ENCODE measurements at places on chromosomes 12 and 14.

GRCh38 chr14:92005019-92005418, 34.8 kb downstream of the TRIP11 start:
- no peak for DNase-seq

DNA sequence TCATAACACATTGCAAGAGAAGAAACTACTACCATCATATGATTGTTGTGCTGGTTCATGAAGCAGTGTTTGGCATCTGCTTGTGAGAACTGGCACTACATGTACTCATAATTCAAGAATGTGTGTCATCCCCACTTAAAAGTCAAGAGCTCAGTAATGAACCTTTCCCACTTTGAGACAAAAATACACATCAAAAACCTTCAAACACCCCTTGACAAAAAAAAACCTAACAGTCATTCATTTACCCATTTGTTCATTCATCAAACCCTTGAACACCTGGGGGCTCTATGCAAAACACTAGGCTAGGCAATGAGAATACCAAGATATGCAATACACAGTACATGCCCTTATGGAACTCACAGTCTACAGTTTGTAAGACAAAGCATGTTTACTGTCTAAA, 40.0 kb downstream of the KIF21A start:
- DNase-seq: no peak

DNA sequence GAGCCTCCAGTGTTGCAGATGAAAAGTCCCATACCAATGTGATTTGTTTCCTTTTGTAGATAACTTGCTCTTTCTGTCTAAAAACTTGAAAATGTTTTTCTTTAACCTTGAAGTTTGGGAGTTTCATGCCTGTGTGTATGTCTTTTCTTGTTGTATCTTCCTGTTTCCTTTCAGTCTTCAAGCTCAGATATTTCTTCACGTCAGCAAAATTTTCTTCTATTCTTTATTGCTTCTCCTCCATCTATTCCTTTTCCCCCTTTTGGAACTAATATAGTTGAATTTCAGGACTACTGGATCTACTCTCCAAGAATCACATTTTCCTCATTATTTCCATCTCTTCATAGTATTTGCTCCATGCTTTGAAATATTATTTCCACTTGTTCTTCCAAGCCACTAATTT, 23.9 kb downstream of the SOAT2 start:
- DNase-seq: no peak

DNA sequence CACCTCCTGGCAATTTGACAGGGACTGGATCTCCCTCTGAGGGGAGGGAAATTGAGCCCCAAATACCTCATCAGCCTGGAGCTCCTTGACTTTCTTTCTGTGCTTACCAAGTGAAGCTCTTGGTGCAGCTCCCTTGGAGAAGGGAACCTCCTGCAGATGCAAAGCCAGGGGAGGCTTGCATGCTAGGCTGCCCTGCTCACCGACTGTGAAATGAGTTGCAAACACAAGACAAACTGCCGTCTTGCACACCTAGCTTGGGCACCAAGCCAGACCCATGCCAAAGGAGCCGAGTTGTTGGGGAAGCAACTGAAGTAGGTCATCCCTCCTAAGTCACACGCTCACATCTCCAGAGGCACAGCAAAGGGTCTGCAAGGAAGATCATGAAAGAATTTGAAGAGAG, 95.2 kb downstream of the GTF2A1 start:
- DNase-seq: no peak

DNA sequence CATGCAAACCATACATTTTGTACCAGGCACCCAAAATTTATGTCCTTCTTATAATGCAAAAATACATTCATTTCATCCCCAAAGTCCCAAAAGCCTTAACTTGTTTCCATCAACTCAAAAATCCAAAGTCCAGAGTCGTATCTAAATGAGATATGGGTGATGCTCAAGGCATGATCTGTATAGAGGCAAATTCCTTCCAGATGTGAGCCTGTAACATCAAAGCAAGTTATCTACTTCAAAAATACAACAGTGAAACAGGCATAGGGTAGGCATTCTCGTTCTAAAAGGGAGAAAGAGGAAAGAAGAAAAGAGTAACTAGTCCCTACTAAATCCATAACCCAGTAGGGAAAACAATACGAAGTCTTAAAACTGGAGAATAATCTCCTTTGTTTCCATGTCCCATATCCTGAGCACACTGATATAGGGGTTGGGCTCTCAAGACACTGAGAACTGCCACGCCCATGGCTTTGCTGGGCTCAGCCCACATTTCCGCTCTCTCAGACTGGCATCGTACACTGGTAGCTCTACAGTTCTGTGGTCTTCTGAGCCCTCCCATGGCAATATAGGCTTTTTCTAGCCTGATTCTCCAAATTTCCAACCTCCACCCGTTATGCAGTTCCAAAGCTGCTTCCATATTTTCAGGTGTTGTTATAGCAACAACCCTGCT, 232.8 kb downstream of the TMTC2 start:
- DNase-seq: no peak

GRCh38 chr12:40055228-40055579, 50.7 kb downstream of the SLC2A13 start:
- no peak for DNase-seq

DNA sequence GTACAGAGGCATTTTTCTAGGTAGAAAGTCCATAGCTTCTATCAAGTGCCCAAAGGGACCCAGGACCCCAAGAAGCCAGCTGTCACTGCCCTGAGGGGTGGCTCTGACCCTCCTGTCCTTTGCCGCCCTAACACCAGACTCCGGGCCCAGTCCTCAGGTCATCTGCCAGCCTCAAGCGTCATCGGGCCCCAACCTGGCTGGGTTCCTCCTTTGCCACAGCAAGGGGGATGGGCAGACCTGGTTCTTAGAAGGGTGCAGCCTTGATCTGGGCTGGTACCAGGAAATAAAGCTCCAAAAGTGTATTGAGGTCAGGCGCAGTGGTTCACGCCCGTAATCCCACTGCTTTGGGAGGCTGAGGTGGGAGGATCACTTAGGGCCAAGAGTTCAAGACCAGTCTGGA, 27.1 kb upstream of the FAM222A start:
- no peak for DNase-seq

DNA sequence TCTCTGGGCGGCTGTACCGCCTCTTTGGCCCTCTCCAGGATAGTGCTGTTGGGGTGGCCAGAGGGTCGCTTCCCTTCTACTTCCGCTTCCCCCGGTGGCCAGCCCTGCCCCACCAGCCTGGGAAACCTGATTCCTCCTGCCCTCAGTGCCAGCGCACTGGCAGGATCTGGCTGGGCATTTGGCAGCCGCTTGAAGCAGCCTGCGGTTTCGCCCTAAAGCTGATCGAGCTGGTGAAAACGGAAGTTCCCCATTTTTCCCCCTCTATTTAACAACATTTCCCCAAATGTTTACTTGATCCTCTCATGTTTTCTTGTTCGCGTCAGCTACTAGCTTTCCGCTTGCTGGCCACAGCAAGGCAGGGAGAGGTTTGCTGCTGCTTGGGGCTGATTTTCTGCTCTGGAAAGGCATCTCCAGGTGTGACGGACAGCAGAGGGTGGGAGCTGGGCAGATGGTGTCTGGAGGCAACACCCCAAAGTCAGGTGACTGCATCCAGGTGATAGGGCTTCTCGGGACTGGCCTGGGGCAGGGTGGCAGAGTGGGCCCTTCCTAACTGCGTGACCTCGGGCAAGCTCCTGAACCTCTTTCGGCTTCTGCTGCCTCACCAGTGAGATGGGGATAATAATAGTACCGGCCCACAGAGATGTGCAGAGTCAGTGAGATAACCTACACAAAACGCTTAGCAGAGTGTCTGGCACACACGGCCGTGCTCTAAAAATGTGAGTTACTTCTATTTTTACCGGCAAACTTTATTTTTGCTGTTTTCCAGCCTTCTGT, 53.1 kb downstream of the TSPAN9 start:
- DNase-seq: no peak

DNA sequence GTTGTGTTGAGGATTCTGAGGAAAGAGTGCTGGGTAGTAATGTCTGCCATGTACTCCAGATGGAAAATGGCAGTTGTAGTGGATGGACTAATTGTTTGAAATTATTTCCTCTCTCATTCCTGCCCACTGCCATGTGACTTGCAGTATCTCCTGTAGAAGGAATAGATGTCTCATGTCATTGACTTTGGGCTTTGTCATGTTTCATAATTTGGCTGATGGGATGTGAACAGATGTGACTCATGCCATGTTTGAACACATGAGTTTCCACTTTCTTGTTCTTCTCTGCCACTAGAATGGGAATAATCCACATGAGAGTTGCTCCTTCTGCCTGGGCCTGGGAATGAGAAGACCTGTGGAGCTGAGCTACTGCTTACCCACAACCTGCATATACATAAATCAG, 2.4 kb upstream of the CALCOCO1 start:
- DNase-seq: no peak

- no peak for DNase-seq
Observed at GRCh38 chr14:58488550-58488949, 61.0 kb downstream of the KIAA0586 start.

- no peak for DNase-seq
Observed at GRCh38 chr14:22384167-22384549, 204.9 kb downstream of the DAD1 start.

DNA sequence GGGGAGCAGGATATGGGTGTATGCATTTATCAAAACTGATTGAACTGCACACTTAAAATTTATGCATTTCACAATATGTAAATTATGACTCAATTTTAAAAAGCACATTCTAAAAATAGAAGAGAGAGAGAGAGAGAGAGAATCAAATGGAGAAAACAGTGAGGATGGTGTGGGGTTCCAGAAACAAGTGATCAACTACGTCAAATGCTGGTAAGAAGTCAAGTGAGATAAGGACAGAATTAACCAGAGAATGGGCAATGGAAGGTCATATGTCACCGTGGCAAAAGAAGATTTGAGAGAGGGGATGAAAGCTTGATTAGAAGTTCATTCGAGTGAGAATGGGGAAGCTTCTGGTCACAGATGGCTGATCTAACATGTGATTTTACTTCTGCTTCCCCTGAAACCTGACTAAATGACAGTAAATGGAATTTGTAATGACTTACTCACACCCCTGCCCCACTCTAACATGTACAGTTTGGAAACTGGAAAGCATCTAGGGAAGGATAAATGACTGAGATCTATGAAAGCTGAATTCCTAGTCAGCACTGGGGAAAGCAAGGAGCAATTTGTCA, 276.5 kb upstream of the AMIGO2 start:
- DNase-seq: no peak

- no peak for DNase-seq
Observed at GRCh38 chr12:102755266-102755665, 161.8 kb downstream of the PAH start.

GRCh38 chr12:131011165-131012079, 57.7 kb downstream of the ADGRD1 start:
- no peak for DNase-seq

GRCh38 chr12:12007713-12008231, 63.0 kb upstream of the BCL2L14 start:
- no peak for DNase-seq

- DNase-seq: no peak
Observed at GRCh38 chr12:119363037-119363436, 28.5 kb downstream of the CCDC60 start.

DNA sequence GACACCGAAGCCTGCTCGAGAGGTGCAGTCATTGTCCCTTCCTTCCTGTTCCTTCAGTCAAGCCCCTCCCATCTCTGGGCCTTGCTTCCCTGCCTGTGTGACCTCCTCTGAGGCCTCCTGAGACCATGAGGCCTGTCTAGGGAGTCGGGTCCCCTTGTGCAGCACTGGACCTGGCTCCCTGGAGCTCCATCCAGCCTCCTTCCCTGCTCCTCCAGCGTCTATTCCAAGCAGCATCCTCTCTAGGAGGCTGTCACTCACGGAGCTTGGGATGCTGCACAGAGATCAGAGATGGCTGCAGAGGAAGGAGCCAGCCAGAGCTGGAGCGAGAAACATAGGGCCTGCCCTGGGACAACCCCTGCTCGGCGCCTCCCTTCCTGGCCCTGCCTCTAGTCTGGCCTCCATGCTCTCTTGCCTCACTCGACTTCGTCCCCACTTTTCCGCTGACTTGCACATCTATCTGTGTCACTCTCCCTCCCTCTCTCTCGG, 142.7 kb downstream of the BCL11B start:
- DNase-seq: no peak

DNA sequence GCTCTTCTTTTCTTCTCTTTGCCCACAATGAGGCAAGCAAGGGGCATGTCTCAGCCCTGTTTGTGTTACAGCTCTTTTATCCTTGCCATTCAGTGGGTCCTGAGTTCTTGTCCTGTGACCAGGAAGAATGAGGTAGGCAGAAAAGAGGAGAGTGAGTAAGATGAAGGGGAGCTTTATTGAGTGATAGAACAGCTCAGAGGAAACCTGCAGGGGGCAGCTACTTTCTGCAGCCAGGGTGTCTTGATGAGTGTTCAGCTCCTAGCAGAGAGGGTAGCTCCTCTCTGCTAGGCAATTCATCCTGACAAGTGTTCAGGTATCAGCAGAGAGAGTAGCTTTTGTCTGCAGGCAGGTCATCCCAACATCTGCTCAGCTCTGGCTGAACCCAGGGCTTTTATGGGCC, 41.0 kb downstream of the HSD17B6 start:
- no peak for DNase-seq

Data from activated CD8-positive, alpha-beta memory T cell treated with anti-CD3 and anti-CD28 coated beads for 48 hours (primary cell).